Endothelial cell of umbilical vein (primary cell): ENCODE measurements at places on chromosomes 7 and 10.

DNA sequence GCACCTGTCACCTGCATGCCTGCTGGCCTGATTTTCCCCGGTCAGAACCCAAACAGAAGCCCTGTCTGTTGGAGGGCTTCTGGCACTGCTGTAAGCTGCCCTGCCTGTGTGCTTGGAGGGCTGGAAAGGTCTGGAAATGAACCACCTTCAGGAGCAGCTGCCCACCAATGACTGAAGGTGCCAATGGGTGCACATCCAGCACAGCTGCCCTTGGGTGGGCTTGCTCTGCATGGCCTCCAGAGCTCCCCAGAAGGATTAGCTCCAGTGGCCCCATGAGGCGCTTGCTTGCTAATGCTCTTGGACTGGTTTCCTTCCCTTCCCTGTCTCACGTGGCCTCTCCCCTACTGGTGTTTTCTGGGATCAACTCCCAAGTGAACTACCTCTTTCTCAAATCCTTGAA is 43.2 kb downstream of the WDFY4 start:
- DNase-seq, result no peak

DNA sequence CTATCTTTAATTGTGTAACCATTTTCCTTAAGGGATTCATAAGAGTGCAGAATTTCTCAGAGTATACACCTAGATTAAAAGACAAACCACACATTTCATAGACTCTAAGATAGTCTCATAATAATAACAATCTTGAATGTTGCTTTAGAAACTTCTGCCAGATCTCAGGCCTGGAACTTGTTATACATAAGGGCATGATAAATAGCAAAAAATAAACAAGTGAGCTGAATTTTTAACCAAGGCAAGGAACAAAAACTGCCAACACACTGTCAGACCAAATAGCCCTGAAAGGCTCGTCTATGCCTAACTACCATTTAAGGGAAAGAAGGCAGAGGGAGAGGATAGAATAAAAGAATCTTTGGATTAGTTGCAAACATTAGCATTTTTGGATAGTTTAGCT is 65.8 kb upstream of the SEMA3C start:
- DNase-seq, result no peak

GRCh38 chr10:8102708-8103401 is 48.4 kb downstream of the GATA3 start:
- no peak for DNase-seq

DNA sequence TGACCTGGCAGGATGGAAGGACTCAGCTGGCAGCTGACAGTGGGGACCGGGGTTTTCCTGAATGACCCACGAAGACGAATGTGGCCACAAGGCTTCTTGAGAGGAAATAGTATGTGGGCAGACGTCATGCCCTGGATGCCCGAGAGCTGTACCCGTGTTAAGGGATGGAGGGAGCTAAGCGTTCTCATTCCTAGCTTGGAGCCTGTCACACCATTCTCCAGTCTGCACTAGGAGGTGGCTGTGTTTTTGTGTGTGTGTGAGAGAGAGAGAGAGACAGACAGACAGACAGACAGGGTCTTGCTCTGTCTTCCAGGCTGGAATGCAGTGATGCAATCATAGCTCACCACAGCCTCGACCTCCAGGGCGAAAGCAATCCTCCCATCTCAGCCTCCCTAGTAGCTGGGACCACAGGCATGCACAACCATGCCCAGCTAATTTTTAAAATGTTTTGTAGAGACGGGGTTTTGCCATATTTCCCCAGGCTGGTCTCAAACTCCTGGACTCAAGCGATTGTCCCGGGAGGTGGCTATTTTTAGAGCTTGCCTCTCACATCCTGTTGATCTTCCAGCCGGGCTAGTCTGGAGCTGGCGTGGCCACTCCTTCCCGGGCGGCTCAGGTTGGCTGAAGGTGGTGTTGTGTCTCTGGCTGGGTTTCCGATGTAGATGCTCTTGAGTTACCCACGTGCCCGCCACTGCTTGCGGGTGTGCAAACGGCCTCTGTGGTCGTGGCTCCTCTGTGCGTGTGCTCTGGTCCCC is 2.1 kb downstream of the AMZ1 start:
- DNase-seq, result no peak

- DNase-seq, result no peak
These were observed 17.8 kb downstream of the HNRNPA2B1 start for GRCh38 chr7:26182706-26183105.

DNA sequence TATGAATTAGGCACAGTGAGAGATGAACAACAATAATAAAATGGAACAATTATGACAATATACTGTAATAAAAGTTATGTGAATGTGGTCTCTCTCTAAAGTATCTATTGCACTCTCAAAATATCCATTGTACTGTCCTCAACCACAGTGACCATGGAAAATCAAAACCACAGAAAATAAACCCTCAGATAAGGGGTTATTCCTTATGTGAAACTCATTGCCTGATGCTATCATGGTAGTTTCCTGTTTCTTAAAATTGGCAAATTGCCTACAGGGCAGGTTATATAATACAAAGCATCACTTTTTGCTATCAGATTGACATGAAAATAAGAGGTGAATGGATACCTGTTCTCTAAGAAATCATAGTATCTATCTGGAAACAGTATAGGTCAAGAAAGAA is 3.8 kb downstream of the MCM10 start:
- no peak for DNase-seq

GRCh38 chr10:7317786-7318446 is 92.9 kb downstream of the SFMBT2 start:
- no peak for DNase-seq

DNA sequence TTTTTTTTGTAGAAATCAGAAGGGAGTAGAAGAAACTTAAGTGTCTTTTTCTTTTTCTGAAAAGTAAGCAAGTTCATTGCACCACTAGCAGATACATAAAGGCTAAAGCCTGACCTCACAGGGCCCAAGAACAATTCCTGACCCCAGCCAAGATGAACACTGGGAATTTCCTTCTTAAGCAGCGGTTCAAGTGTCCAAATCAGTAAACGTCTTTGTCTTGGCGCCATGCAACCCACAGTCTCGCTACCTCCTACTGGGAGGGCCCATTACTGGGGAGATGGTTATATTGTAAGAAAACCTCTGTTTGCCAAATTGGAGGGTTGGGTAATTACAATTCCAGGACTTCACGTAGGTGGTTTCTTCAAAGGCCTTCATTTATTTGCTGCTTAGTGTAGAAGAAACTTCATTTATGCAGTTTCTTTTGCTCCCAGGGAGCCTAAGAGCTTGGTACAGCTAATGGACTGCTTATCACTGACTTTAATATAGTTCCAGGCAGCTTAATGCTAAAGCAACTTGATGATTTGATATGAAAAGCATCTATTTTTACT is 58.3 kb upstream of the ADRB1 start:
- DNase-seq, result no peak

- no peak for DNase-seq
These were observed 189.0 kb upstream of the CELF2 start for GRCh38 chr10:10828623-10829022.

DNA sequence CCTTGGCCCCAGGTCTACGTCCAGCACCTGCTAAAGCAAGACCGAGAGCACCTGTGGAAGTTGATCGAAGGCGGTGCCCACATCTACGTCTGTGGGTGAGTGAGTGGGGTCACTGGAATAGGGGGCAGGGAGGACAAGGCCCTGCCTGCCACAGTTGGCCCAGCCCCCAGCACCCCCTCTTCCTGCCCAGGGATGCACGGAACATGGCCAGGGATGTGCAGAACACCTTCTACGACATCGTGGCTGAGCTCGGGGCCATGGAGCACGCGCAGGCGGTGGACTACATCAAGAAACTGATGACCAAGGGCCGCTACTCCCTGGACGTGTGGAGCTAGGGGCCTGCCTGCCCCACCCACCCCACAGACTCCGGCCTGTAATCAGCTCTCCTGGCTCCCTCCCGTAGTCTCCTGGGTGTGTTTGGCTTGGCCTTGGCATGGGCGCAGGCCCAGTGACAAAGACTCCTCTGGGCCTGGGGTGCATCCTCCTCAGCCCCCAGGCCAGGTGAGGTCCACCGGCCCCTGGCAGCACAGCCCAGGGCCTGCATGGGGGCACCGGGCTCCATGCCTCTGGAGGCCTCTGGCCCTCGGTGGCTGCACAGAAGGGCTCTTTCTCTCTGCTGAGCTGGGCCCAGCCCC is 8.1 kb downstream of the TMEM120A start:
- DNase-seq, result no peak

- no peak for DNase-seq
These were observed 148.0 kb upstream of the SH2B2 start for GRCh38 chr7:102138676-102139075.

DNA sequence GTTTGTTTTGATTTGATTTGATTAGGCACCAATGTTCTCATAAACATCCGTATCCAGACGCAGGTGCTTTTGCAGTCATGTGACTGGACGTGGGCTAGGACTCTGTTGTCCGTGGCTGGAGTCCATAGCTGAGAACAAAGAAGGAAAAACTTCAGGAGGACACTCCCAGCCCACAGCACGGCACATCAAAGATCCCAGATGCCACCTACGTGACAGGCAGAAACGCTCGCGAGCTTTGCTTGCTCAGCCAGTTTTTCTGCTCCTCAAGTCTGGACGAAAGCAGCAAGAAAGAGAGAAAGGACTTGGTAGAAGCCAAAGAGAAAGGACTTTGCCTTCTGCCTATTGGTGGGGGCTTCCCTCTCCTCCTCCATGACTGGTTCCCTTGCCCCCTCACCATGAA is 6.9 kb upstream of the ZKSCAN1 start:
- DNase-seq, result no peak

GRCh38 chr7:73717025-73717807 is 2.3 kb downstream of the STX1A start:
- peak; percentile 49 for DNase-seq

GRCh38 chr7:45876519-45876918 is 3.6 kb upstream of the CCDC201 start:
- no peak for DNase-seq

DNA sequence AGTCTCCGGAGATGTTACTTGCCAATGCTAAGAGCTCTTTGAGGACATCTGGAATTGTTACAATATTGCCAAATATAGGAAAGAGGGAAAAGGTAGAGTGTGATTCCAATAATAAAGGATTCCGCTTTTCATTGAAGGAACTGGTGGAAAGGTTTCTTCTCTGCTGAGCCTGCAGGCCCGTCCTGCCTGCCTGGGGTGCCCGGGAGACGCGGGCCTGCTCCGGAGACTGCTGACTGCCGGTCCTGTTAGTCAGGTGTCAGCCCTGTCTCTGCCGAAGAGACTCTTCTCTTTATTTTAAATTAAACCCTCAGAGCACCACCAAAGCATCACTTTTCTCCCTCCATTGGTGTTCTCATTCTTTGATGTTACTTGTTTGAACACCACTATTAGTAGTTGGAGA is 2.2 kb downstream of the EGFR start:
- no peak for DNase-seq

DNA sequence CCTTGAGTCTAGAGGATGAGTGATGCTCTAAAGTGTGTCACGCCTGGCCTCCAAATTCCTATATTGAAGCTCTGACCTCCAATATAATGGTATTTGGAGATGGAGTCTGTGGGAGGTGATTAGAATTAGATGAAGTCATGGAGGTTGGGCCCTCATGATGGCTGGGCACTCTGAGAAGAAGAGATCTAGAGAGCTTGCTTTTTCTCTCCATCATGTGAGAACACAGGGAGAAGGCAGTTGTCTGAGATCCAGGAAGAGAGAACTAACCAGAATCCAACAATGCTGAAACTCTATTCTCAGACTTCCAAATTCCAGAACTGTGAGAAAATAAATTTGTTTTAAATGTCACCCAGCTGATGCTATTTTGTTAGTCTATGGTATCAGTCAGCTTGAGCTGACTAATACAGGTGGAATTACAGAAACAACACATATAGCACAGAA is 15.1 kb downstream of the RNF216 start:
- peak; percentile 11 for DNase-seq

DNA sequence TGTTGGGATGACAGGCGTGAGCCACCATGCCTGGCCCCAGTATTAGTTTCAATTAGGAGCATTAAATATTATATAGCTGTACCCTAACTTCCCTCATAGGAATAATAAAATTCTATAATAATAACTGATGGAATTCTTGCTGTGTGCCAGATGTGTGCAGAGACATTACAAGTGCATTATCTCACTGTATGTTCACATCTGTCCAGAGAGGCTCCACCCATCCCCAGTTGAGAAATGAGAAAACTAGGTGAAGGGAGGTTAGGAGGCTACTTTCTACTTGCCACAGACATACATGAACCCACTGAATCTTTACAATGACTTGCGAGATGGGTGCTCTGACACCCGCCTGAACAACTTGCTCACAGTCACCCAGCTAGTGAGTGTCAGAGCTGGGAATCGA is 3.2 kb downstream of the GALNT17 start:
- no peak for DNase-seq

- DNase-seq, result peak; percentile 91
These were observed 148.7 kb upstream of the RSU1 start for GRCh38 chr10:16965740-16966447.
